Left hindlimb (tissue), 1 donor: ENCODE measurements at places on chromosomes 16 and 17.

DNA sequence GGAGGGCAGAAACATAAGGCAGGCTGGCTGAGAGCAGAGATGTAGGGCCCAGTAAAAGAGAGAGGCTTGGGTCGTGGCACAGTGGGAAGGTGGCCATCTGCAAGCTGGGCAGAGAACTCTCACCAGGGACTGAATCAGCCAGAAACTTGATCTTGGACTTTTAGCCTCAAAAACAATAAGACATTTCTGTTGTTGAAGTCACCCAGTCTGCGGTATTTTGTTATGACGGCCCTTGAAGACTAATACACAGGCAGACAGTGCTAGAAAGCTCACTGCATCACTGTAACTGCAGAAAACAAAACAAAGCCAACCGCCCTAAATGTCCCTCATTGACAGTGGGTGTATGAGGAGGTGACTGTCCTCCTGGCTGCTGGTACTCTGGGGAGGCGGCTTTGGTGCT is 3.9 kb upstream of the JPH3 start:
- DNase-seq, result no peak

- DNase-seq, result no peak
Observed at GRCh38 chr17:11144358-11145233, 96.4 kb upstream of the SHISA6 start.

GRCh38 chr16:68351463-68351862 is 40.6 kb downstream of the PRMT7 start:
- peak; percentile 21 for DNase-seq

- DNase-seq, result no peak
Observed at GRCh38 chr17:36027761-36028160, 10.0 kb upstream of the CCL23 start.

GRCh38 chr16:70772493-70772892 is 28.5 kb downstream of the VAC14 start:
- DNase-seq, result no peak

DNA sequence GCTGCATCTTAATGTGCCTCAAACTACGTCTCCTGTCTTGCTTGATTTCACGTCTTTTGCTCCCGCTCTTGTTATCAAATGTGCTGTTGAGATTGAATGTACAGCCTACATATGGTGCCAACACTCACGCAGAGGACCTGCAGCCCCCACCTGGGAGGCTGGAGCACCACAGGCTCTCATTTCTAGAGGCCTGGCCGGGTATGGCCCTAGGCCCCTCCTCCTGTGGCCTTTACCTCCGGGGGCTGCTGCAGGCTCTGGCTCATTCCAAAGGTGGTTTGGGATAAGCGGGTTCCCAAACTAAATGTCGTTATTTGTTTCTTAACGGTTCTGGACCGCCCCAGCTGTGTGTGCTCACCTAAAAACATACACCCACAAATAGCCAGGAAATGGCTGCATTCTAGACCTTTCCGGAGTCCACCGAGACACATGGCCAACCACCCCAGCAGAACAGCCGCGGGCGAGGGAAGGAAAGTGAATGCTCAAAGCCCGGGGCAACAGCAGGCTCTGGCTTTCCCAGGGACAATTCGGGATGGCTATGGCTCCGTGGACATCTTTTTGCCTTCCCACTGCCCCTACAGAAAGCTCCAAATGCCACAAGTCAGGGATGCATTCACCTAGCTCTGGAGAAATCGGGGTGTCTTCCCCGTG is 105.9 kb downstream of the ENGASE start:
- DNase-seq, result no peak

DNA sequence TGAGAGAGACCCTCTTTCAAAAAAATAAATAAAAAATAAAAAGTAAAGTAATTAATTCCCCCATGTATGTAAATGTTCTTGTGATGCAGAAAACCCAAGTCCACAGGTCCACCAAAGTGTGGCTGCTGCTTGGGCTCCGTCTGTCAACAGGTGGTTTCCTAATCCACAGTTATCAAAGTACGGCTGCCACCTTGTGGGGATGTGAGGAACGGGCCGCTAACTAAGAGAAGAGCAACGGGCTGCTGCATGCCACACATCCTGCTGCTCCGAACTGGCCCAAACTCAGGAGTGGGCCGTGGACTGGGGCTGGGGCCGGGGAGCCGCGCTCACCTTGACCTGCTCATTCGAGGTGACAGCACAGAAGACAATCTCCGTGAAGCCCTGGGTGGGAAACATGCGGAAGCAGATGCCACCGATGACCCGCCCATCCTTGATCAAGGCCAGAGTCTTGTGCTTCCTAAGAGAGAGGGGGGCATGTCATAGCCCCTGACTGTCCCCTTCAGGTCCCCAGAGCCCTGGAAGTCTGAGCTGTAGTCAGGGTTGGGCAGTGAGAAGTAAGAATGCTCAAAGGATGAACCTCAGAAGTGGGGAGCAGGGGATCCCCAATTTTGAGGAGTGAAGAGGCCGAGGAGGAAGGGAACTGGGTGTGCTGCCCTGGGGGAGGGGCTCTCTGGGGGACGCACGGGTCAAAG is 4.3 kb downstream of the KAT2A start:
- DNase-seq, result peak; percentile 84
